Fibroblast of upper back skin (primary cell): ENCODE measurements at places on chromosomes 11 and 22.

- DNase-seq = no peak
Observed at GRCh38 chr22:41917375-41917902, 2.6 kb upstream of the SHISA8 start.

GRCh38 chr11:118397448-118397847 is 4.0 kb upstream of the ATP5MG start:
- no peak for DNase-seq

DNA sequence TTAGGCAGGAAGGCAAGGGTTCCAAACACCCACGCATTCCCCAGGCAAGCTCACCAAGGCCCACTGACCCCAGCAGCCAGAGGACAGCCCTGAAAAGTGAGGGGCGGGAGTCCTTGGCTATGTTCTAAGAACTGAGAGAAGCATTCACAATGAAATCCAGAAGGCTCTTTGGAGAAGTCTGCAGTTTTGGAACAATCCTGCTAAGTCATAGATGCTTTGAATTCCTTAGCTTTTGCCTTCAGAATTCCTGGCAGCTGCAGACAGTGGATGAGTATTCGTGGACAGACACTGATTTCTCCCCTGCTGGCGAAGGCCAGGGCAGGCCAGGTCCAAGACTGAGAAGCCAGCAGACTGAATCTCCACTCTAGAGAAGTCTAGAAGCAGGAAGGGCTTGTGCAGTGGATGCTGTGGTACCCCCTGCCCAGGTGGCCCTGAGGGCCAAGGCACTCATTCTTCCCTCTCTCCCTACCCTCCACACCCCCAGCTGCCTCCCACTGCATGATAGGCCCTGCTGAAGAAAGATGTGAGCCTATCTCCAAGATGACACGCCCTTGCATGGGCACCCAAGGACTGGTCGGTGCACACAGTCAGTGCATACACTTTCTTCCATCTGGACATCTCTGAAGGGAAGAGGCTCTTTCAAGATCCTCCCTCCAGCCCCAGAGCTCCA is 133.2 kb upstream of the TEAD1 start:
- peak; percentile 97 for DNase-seq

DNA sequence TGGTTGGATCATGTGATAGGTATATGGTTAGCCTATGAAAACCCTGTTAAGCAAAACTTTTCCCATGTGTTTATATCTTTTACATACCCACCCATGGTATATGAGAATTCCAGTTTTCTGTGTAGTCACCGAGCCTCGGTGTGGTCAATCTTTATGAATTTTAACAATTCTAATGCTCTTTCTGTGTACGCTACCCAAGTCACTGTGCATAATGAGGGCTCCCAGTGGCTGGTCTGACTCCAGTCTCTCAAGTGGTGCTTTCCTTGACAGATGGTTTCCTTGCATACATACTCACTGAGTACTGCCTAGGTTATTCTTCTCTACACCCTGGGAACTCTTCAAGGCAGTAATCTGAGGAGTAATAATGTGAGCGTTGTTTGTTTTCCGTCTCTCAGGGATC is 17.6 kb downstream of the MUC15 start:
- no peak for DNase-seq

DNA sequence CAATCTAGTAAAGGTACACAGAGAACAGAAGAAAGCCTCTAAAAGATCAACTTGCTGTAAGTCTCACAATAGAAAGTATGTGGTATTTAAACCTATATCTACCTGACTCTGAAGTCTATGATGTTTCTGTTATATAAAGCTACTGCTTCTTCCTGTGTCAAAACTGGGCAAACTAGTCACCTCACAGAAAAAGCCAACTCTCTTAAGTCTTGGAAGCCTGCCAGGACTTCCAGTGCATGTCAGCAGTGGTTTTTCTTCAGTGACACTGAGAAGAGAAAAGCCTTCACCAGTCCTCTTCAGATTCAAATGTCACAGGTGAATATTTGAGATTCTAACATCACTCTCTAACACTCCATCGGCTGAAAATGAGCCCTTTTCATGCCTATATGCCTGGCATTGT is 808.0 kb downstream of the DLG2 start:
- peak; percentile 20 for DNase-seq

DNA sequence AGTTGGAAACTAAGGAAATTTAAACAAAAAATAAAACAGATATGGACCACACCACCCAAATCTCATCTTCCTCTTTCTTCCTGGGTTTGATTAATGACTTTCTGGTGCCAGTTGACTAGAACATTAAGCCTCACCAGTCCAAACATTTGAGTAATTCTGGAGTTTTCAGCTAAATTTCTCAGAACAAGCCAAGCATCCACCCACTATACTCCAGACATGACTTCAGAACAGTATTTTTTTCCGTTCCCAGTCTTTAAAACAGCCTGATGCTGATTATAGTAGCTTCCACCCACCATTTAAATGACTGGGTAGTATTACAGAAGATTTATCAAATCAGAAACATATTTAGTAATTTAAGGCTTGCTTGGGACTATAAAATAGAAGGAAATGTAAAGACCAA is 230.9 kb upstream of the UBASH3B start:
- DNase-seq = no peak

DNA sequence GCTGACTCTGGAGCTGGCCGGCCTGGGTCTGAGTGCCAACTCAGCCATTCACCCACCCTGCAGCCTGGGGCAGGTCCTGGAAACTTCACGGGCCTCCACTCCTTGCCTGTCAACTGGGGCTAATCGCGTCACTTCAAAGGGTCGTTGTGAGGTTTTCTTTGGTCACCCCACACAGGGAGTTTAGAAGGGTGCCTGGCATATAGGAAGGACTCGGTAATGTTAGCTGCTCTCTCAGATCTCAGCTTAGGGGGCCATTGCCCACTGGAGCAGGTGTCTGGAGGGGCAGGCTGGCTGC is 7.3 kb downstream of the INCENP start:
- DNase-seq = no peak

DNA sequence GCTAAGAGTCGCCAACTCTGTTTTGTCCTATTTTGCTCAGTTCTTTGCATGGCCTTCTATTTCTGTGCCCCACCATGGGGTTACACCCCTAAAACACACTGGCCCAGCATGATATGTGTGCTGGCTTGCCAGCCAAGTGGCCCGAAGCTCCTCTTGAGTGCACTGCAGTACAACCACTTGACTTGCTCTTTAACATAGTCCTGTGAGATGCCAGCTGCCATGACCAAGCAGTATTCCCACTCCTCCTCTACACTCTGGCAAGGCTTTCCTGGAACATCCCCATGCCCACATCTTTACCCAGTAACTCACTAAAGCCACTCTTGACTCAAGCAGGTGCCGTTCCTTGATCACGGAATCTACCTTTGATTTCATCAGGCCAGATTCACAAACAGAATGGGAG is 102.9 kb upstream of the GAL start:
- DNase-seq = no peak

DNA sequence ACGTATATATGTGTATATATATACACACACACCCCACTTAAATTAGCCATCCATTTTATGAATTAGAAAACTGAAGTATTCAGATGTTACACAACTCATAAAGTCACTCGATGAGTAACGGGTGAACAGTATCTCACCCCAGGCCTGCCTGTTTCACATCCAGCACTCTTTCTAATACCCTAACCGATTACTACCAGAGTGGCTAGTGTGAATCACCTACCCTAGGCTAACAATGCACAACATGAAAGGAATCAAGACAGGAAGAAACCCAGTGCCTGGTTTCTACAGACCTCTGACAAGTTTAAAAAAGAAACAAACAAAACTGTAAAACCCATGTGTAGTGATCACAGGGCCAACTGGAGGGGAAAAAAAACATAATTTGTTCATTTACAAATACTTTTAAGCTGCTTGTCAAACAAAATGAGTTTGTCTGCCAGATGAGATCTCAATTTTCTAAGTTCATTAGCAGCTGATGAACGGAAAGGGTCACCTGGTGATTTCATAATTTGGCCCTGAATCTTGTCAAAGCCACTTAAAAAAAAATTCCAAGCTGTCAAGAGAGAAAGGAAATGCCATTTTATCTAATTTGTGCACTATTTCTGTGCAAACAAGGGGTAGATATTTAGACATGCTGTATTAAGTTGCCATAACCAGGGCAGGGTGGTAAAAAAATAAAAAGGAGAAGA is 134.8 kb downstream of the LARGE1 start:
- peak; percentile 63 for DNase-seq

- DNase-seq = no peak
Observed at GRCh38 chr11:1541474-1542204, 30.4 kb downstream of the DUSP8 start.

DNA sequence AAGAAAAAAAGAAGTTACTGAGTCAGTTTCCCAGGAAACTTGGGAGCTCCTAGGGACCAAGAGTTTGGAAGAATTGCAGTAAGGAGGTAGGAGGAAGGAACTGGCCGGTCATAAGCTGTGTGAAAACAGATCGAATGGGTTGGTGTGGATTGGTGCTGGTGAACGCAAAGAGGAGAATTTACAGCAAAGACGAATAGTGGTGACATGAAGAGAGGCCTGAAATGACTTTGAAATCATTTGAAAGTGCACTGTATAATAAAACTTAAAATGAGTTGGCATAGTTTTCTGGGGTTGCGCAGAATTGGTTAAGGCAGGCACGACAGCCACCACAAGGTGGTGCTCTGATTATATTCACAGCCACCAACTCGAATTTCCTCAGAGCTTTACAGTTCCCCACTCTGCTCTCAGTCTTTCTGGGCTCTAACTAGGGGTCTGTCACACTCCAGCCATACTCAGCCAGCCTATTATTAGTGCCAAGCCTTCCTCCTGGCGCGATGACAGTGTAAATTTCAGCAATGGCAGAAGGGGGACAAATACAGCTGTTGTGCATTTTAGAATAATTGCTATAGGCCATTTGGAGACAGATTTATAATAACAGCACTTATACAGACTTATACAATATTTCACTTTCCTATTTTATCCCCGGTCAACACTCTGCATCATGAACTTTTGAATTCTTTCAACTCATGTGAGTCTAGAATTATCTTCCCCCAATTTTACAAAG is 8.3 kb upstream of the HTR3B start:
- peak; percentile 14 for DNase-seq

DNA sequence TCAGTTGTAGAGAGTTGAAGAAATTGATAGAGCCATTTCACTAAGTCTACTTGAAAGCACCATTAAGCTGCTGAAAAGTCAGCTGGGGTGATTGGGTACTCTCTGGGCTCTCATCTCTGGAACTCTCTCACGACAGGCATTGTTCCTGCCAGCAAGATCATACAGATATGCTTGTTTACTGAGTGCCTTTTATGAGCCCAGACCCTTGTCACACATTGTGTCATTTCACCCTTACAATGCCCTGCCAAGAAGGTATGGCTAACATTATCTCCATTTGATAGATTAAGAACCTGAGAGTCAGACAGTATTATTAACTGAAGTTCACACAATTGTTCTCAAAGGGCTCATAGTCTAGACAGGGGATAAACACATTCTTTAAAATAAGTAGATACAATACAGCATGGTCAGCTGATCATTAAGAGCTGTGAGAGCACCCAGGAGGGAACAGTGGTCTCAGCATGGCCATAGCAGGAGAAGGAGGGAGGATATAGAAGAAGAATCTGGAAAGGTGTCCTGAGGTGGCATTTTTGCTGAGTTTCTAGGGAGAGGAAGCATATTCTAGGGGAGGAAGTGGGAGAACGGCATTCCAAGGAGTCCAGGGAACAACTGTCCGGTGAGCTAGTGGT is 580.5 kb downstream of the INSC start:
- no peak for DNase-seq

DNA sequence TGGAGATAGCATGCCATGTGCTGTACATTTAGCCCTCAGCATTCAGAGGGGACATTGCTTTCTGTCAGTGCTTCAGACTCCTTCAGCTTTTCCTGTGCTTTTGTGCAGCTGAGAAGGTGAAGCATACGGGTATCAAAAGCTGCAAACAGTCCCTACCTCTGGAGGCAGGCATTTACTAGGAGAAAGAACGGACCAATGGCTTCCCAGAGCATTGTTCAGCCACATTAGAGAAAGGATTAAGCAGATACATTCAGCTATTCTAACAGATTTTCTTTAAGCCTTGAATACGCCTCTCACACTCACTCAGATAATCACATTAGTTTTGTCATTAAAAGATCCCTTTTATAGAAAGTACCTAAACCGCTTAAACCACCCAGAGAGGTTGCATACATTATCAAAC is 80.7 kb upstream of the FAM181B start:
- no peak for DNase-seq
